ENCODE measurements at places on chromosomes 11 and 22.

DNA sequence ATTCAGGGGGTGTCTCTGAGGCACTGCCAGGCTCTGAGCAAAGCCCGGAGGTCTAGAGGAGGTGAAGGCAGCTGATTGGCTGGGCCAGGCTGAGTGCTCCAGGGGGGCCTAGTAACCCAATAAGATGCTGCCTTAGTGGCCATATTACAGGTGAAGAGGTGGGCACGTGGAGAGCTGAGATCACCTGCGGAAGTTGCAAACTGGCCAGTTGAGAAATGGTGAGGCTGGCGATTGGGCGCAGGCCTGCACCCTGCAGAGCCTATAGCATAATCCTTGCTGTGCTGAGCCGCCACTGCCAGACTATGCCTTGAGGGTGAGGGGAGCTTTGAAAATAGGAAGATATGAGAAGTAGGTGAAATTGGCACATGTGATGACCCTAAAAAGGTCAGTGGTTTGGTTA, 21.7 kb downstream of the DERL3 start:
- H3K27ac ChIP-seq, result no peak overlapping the region
- no peaks in the 10 kb centered on the region for H3K4me1 ChIP-seq
- no peaks in the 10 kb centered on the region for H3K27me3 ChIP-seq
- DNase-seq, result no peak
- H3K36me3 ChIP-seq, result peaks cover 3% of the 10 kb centered on the region
- no peak overlapping the region for H3K4me3 ChIP-seq

- no peak overlapping the region for H3K4me3 ChIP-seq
- no peaks in the 10 kb centered on the region for H3K27me3 ChIP-seq
- no peak overlapping the region for H3K27ac ChIP-seq
- H3K4me1 ChIP-seq, result no peaks in the 10 kb centered on the region
- H3K36me3 ChIP-seq, result no peaks in the 10 kb centered on the region
- DNase-seq, result no peak
Observed at GRCh38 chr11:72493426-72494108, 59.2 kb upstream of the CLPB start.

- H3K4me3 ChIP-seq, result no peak overlapping the region
- no peak overlapping the region for H3K27ac ChIP-seq
- H3K27me3 ChIP-seq, result no peaks in the 10 kb centered on the region
Observed at GRCh38 chr11:72688929-72689328, 14.7 kb upstream of the PDE2A start.

DNA sequence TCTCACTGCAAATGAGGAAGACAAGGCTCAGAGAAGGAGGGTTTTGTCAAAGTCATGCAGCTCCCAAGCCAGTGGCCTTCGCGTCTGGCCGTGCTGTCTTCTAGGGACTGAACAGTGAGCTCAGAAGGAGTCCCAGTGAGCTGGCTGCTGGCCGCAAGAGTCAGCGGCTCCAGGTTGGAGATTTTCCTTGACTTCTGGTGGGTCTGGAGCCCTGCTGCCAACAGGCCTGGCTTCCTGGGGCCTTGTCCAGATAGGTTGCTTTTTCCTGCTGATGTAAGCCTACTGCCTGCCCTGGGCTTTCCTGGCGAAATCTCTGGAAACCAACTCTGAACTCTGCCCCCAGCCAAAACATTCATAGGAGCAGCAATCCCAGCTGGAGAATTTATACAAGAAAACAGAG, 272.7 kb upstream of the CADM1 start:
- no peaks in the 10 kb centered on the region for H3K4me1 ChIP-seq
- no peaks in the 10 kb centered on the region for H3K27me3 ChIP-seq
- DNase-seq, result no peak
- H3K36me3 ChIP-seq, result no peaks in the 10 kb centered on the region
